Stimulated activated CD8-positive, alpha-beta memory T cell treated with anti-CD3 and anti-CD28 coated beads, Interleukin-4, amount 100 ng/mL, for 4 hours (primary cell): ENCODE measurements at places on chromosomes 13 and 19.

DNA sequence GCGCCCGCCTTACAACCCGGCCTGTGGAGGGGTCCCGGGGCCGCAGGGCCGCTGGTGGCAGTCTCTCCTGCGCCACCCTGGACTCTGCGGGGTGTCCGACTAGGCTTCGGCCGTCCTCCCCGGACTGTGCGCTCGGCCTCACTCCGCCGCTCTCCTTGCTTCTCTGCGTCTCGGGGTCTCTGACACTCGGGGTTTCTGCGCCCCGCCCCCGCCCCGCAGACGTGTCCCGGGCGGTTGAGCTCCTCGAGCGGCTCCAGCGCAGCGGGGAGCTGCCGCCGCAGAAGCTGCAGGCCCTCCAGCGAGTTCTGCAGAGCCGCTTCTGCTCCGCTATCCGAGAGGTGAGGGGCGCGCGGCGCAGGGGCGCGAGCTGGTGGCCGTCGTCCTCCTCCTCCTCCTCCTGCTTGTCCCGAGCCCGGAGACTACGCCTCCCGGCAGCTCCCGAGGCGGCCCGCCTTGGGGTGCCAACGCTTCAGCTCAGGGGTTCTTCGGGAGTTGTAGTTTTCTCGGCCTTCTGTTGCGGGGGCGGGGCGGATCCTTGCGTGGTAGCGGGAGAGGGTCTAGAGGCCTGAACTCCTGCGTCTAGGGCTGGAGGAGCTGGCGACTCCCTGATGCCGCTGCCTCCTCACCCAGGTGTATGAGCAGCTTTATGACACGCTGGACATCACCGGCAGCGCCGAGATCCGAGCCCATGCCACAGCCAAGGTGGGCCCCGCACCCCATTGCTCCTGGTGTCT is 627 bp downstream of the LIN7B start:
- DNase-seq, result no peak

DNA sequence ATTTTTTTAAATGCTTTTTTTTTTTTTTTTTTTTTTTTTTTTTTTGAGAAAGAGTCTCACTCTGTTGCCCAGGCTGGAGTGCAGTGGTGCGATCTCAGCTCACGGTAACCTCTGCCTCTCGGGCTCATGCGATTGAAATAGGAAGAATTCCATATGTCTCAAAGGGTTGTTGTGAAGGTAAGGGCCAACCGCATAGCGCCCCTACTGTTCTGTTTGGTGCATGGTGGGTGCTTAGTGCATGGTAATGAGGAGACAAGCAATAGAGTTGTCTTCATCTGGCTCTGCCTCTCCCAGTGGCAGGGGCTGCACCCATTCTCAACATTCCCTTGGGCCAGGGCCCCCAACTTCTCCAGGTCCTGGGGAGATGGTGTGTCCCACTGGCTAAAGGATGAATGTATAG is 68.7 kb downstream of the RASL11A start:
- DNase-seq, result no peak

GRCh38 chr19:18814063-18814462 is 17.7 kb upstream of the UPF1 start:
- DNase-seq, result no peak

GRCh38 chr13:20702915-20703779 is at the start of gene IL17D:
Gene IL17D, plus strand, starts transcription at chr13:20703699. Its CDS starts 303 bp downstream, at chr13:20704002.
- peak; percentile 10 for DNase-seq

GRCh38 chr19:2567580-2567979 is 91.7 kb downstream of the GADD45B start:
- DNase-seq, result no peak

DNA sequence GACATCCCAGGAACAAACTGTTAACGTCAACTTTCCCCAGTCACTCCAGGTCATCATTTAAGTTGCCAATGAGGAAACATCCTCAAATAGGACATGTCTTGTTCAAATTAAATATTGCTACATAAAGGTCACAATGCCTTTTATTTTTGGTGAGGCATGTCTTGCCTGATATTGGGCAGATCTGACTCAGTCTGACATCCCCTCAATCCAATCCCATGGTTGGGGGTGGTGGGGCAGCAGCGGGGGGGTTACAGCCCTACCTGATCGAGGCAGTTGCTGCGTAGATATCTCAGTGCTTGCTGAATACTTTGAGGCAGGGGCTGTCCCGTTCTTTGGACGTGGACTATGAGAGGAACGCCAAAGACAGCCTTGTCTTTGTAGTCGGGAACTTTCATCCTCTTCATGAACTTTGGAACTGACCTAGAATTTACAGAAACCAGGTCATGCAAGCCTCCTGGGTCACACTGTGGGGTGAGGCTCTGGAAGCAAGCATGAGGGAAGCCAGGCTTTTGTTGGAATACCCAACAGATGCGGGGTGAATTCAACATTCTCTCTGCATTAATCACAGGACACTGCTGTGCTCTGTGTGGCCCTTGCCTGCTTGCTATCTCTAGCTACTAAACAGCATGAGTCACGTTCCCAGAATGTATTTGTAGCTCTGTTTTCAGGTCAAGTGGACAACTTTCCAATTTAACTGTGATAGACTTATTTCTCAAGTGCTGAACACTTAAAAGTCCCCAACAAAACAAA is 109.8 kb downstream of the KL start:
- no peak for DNase-seq

DNA sequence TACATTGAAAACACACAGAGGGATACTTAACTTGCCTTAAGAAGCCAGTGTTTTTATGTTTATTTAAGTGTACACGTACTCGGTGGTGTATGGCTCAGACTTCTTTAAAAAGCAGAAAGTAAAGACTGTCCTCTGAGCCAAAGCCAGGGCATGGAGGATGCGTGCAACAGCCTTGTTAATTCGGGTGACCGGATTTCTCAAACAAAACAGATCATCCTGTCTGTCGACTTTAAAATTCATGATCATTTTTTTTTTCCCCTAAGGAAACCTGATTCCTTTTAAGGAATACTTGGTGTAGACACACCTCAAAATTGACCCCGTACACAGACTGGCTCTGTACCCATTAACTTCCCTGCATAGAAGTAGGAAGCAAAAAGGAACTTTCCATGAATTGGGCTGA is 124.7 kb upstream of the RNF113B start:
- DNase-seq, result no peak

GRCh38 chr19:55488986-55489710 is 912 bp downstream of the SSC5D start:
- no peak for DNase-seq

GRCh38 chr13:110046811-110047210 is 260.1 kb downstream of the COL4A1 start:
- DNase-seq, result no peak

DNA sequence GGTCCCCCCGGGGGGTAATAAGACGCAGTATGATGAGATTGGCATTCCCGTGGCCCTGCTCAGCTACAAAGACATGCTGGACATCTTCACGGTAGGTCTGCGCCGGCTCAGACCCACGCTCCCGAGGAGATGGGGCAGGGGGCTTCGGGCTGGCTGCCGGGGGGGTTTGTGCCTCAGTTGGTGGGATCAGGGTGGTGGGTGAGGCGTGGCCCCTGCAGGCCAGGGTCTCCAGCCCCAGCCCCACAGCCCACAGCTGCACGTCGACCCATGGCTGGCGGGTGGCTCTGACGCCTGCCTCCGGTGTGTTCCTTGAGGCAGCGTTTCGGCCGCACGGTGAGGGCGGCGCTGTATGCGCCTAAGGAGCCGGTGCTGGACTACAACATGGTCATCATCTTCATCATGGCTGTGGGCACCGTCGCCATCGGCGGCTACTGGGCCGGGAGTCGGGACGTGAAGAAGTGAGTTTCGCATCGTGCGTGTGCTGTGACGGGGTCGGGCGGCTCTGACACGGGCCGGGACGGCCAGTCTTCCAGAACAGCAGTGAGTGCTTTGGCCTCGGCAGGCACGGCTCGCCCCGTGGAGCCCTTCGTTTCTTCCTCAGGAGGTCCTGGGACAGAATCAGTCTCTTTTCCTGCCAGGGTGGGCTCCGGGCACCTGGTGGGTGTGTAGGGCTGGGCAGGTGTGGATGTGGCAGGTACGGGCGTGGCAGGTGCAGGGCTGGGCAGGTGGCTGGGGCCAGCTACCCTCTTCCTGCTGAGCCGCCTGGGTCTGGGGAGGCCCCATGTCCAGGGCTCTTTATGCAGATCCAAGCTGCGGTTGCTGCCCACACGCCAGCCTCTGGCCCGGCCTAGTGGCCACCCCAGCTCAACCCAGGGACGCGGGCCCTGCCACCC is 10.5 kb downstream of the SPPL2B start:
- no peak for DNase-seq

- DNase-seq, result no peak
Observed at GRCh38 chr19:51098365-51099046, 9.7 kb downstream of the CTU1 start.

- DNase-seq, result no peak
Observed at GRCh38 chr13:31020996-31021395, 88.5 kb downstream of the TEX26 start.

DNA sequence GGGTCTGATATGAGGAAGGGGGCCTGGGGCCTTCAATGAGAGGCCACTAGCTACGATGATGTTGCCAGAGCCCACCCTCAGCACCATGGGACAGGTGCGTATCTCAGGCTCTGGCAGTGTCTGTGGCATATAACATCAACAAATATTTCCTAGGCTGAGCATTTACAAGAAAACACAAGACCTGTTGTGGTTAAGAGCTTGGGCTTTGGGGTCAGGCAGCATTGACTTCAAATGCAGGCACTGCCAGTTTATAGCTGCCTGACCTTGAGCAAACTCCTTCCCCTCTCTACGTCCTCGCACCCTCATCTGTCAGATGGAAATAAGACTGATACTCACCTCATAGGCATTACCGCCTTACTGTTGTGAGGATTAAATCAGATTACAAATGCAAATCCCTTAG is 156.0 kb downstream of the KATNAL1 start:
- DNase-seq, result no peak

- no peak for DNase-seq
Observed at GRCh38 chr19:48553676-48554384, 1.9 kb downstream of the SULT2B1 start.

DNA sequence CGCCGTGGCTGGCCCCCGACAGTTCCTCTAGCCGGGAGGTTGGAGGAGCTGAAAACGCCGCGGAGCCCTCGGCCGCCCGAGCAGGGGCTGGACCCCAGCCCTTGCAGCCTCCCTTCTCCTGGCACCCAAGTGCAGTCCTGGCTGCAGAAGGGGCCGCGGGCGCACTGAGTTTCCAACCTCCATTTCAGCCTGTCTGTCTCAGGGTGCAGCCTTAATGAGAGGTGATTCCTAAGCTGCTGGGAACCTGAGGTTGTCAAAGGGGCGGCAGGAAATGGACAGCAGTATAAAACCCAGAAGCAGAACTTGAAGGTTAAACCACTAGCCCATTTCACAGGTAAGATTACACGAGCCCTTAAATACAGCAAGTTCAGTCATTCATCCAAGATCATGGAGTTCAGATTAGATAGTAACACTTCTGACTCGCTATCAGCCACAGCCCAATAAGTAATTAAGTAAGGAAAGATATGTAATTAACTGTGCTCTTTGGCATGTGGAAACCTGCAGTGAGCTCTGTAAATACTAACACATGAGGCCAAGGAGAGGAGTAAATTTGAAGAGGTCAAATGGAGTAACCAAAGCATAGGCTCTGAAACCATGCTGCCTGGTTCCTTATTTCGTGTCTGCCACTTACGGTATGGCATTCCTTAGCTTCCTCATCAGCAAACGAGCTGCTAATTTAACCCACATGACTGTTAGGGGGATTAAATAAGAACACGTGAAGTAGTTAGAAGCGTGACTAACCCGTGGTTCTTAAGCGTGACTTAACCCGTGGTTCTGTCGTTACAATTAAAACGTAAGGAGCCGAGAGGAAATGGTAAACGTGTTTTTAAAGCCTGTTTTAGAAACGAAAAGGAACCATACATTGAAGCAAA is 686 bp downstream of the SETDB2 start:
- DNase-seq, result no peak

DNA sequence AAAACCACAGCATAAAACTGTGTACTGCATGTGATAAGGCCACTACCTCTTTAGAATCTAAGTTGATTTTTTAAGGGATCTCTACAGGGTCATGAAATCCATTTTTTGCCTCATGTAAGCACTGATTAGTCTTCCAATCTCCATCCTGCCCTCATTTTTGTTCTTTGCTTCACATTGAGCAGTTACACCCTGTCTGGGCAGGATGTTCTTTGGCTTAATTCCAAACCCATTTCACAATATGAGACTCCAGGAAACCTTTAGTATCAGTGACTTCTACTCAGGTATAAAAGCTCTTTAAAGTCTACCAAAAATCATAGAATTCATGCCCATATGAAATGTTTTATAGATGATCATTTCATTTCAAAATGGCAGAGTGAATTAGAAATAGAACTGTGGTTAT is 592.6 kb downstream of the TBC1D4 start:
- DNase-seq, result no peak

DNA sequence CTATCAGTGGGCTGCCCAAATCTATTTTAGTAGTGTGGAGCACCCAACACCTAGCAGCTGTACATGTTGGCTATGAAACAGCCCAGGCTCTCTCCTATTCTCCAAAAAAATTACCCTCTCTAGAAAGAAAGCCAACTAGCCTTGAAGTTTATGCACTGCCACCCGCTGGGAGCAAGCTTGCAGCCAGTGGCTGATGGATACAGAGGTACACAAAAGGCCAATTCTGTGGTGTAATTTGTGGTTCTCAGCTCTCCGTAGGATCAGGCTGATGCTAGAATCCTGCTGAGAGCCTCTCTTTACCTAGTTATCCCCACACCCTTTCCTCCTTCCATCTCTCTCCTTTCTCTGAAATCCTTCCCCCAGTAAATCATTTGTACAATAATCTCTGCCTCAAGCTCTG is 1120.7 kb downstream of the DIAPH3 start:
- DNase-seq, result no peak

- no peak for DNase-seq
Observed at GRCh38 chr13:112837371-112838037, 131.5 kb upstream of the MCF2L start.

- DNase-seq, result no peak
Observed at GRCh38 chr13:94827566-94827965, 115.2 kb upstream of the SOX21 start.
